ENCODE measurements at places on chromosomes 7 and 10.

DNA sequence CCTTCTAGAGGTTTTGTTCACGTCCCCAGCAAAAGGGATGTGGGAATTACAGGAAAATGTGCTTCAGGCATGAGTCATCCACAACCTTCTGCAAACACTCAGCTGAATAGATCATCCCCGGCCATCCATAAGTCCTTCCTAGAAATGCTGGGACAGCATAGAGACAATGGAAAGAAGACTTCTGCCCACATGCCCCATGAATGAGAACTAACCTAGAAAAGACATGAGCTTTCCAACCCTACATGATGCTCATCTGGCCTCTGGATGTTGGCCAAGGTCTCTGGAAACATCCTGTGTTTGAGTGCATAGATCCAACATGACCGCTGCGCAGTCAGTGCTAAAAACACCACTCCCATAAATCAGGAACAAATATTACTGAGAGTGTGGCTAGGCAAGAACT lies 277.5 kb downstream of the PLXNA4 start:
- DNase-seq: peak; percentile 55

DNA sequence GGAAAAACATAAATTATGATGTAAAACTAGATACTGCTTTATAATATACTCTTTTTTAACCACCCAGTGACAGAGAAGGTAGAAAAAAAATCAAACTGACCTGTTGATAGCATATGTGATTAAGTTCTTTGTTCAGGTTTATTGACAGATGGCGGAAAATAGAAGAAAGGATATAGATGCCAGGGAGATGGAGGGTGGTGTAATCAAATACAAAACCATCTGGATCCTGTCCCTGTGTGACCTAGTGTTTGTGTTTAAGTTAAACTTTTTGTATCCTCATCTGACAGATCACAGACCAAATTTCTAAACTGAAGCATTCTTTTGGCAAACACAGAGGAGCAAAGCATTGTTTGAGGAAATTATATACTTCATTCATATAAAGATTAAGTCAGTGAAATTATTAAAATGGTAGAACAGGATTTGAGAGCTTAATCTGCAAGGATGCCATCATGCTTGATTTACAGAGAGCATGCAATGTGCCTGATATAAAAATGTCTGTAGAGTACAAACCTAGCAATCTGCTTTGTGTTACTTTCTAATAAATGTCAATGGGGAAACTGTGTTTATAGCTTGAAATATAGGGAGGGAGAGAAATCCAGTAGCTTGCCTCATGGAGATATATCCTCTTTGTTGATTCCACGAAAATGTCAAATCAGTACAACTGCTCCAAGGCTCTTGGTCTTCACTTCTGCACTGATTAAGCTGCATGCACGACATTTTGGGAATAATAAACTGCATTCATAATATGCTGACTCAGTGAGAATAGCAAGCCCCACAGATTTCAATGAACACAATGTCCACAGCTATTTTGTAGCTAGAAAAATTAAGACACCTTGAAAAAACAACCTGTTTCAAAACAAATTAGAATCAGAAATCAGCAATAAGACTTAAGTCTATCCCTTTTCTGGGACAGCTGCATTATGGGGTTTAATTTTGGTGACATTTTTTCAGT lies 39.0 kb downstream of the SEM1 start:
- no peak for DNase-seq

DNA sequence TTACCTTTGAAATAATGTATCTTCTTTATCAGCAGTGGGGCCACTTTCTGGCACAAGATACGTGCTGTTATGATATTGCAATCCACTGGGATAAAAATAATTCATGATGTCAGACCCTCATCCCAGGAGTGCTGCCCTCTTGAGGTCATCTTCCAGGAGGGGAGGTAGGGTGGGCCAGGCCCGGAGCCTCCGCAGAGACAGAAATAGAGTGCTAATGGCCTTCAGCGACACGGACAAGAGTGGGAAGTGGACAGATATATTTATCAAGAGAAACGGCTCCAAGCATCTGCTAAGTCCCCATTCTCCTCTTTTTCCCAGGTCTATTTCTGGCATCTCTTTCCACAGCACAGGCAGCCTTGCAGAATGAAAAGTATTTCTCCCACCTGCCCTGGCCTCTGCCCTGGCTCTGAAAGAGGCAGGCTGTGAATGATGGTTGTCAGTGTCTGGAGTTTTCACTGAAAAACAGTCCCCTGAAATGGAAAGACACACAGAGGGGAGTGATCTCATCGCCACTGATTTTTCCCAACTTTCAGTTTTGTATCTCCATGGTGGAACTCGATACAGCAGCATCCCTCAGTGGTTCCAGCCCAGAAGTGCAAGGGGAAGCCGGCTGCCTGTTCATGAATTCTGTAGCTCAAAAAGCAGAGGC lies 251.7 kb upstream of the MYO3A start:
- no peak for DNase-seq

GRCh38 chr7:68014031-68014736 lies 1017.6 kb downstream of the TYW1 start:
- no peak for DNase-seq

GRCh38 chr10:90642136-90642535 lies 215.7 kb downstream of the HTR7 start:
- DNase-seq: no peak

GRCh38 chr7:78587443-78588044 lies 789.0 kb downstream of the PHTF2 start:
- DNase-seq: no peak

GRCh38 chr10:88023676-88024075 lies 160.3 kb downstream of the PTEN start:
- no peak for DNase-seq

GRCh38 chr7:139106959-139107358 lies 2.6 kb downstream of the ZC3HAV1 start:
- DNase-seq: no peak

DNA sequence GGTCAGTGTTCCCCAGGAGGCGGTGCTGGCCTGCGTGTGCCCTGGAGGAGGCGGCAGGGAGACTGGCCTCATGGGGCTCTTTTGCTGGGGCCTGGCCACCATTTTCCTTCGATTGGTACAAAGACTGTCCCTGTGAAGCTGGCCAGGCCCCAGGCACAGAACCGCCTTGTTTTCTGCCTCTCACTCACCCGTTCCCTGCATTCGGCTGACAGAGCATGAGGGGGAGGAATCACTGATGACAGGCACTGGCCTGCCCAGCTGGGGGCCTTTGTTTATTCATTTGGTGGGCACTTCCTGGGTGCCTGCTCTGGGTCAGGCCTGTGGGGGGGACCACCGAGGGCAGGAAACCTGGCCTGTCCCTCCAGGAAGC lies 139.2 kb downstream of the FAM53B start:
- DNase-seq: no peak
